GOT3 (cell line): ENCODE measurements at places on chromosomes 16 and 17.

DNA sequence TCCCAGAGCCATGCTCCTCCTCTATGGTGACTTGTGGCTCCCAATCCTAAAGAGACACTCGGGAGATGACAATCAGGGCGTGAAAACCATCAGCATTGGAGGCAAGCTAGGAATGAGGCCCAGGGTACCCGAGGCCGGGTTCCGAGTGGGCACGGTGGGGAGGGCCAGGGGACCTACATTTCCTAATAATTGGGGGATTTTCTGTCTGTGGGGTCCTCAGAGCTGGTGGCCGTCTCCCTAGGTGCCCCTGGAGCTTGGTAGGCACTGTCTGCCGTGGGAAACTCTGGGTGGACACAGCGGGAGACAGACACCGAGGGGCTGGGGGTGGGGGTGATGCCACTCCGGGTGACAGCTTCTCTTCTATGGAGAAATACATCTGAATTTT, 312.5 kb upstream of the TNRC6C start:
- no peak for DNase-seq

DNA sequence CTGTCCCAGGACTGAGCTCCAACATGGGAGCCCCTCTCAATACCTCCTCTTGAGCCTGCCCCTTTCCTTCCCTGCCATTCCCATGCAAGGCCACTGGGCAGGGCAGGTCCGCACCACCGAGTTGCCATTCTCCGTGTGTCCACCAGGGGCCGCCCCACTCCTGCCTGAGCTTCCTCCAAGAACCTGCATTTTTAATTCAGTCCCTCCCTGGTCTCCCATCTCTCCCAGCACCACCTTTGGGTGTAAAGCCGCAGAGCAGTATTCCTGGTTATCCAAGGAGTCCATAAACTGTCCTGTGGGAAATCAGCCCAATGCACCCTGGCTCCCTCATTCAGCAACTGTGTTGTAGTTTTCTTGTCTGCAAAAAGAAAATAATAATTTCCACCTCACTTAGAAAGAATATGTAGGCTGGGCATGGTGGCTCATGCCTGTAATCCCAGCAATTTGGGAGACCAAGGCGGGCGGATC, 15.9 kb upstream of the ANKRD40CL start:
- DNase-seq = peak; percentile 38

DNA sequence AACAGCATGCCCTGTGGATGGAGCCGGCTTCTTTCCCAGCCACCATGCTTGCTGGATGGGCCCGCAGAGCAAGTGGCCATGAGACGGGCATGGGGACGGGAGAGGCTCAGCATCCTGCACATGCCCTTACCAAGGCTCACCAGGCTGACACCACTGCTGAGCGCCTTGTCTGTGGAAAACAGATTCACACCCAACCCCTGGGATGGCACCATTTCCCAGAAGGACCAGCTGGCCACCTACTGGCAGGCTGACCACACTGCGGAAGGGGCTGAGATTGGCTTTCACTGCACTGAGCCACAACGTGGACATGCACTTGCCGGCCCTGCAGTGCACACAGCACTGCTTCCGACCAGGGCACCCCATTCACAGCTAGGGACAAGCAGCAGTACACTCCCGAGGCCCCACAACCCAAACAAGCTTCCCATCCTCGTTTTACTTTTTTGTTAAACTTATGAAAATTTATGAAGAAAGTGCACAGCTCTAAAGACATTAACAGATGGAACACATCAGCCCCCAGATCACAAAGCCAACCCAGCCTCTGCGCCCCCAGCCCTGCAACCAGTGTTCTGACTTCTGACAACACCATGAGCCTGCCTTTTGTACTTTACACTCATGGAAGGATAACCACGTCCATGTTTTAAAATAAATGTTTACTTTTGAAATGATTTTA, 13.9 kb upstream of the KRTAP17-1 start:
- no peak for DNase-seq

- no peak for DNase-seq
Measured at GRCh38 chr17:52476638-52477313, 318.3 kb upstream of the CA10 start.
